ENCODE measurements at places on chromosomes 5 and 9. TPM values are rescaled to one million over a fixed set of nuclear protein-coding genes. Genes with fewer than 3 reads are reported as not detected.

FAM221B gene
- total RNA-seq = not detected

DNA sequence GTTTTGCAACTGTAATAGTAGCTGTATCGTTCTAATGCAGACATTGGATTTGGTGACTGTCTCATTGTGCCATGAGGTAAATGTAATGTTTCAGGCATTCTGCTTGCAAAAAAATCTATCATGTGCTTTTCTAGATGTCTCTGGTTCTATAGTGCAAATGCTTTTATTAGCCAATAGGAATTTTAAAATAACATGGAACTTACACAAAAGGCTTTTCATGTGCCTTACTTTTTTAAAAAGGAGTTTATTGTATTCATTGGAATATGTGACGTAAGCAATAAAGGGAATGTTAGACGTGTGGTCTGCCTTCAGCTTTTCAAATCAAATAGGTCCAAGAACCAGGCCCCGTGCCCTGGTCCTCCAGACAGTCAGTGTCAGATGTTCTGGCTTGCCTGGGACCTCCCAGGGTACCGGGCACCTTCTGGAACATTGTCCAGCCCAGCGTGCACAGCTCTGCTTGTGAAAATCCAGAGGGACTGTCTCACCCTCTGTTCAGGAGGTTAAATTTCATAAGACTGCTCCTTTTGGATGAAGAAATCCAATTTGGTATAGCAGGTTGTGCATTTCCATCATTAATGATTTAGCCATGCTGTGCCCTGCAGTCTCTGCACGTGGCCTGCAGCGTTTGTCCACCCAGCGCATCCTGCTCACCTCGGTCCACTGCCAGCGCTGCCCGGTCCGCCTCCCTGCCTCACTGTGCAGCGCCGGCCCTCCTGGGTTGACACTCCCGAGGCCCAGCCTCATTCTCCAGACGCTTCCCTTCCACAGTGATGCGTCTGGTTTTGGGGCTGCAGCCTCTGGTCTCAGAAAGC is 6.6 kb upstream of the AHRR start:
- H3K4me1 ChIP-seq = peaks cover 16% of the 10 kb centered on the region
- peaks cover 6% of the 10 kb centered on the region for H3K36me3 ChIP-seq
- H3K27me3 ChIP-seq = peaks cover 8% of the 10 kb centered on the region
- DNase-seq = no peak
- no peak overlapping the region for H3K27ac ChIP-seq

- no peaks in the 10 kb centered on the region for H3K36me3 ChIP-seq
- H3K4me3 ChIP-seq = no peak overlapping the region
- no peak overlapping the region for H3K27ac ChIP-seq
These were observed 136.2 kb downstream of the BARX1 start for GRCh38 chr9:93818827-93819472.

DNA sequence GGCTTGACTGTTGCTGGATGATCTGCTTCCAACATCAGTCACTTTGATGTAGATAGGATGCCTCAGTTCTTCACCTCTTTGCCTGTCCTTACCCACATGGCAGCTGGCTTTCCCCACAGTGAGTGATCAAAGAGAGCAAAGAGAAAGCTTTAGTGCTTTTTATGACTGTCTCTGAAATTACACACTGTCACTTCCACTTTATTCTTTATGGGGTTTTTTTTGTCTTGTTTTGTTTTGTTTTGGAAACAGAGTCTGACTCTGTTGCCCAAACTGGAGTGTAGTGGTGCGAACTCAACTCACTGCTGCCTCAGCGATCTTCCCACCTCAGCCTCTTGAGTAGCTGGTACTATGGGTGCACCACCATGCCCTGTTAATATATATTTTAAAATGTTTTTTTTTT is 32.4 kb upstream of the C5orf24 start:
- no peaks in the 10 kb centered on the region for H3K27me3 ChIP-seq
- no peak overlapping the region for H3K4me3 ChIP-seq
- H3K27ac ChIP-seq = no peak overlapping the region
- no peak for DNase-seq
- peaks cover 49% of the 10 kb centered on the region for H3K36me3 ChIP-seq

- H3K27me3 ChIP-seq = peaks cover 36% of the 10 kb centered on the region
- no peaks in the 10 kb centered on the region for H3K4me1 ChIP-seq
- no peaks in the 10 kb centered on the region for H3K36me3 ChIP-seq
- DNase-seq = no peak
These were observed 72.4 kb upstream of the RAPGEF1 start for GRCh38 chr9:131812116-131812790.

DNA sequence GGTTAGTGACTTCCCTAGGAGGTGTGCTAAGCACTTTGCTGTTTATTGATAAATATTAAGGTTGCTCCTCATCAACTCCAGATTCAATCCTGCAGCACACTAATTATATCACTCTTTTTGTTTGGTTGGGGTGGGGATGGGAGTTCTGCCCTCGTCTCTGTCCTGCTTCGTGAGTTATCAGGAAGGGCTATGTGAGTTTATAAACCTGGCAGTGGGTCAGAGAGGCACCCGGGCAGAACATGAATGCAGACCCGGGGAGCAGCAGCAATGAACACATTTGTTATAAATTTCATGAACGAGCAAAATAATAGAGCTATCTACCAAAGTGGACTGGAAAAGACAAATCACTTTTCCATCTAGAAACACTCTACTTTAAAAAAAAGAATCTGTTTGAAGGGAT is 125.5 kb upstream of the WWC1 start:
- H3K4me3 ChIP-seq = no peak overlapping the region
- no peaks in the 10 kb centered on the region for H3K36me3 ChIP-seq
- H3K4me1 ChIP-seq = peaks cover 7% of the 10 kb centered on the region
- no peak for DNase-seq
- H3K27me3 ChIP-seq = no peaks in the 10 kb centered on the region

Data from A673 (cell line).